ENCODE measurements at places on chromosomes 2 and 18.

GRCh38 chr18:27787547-27787946, 389.4 kb downstream of the CDH2 start:
- peak; percentile 19 for DNase-seq

DNA sequence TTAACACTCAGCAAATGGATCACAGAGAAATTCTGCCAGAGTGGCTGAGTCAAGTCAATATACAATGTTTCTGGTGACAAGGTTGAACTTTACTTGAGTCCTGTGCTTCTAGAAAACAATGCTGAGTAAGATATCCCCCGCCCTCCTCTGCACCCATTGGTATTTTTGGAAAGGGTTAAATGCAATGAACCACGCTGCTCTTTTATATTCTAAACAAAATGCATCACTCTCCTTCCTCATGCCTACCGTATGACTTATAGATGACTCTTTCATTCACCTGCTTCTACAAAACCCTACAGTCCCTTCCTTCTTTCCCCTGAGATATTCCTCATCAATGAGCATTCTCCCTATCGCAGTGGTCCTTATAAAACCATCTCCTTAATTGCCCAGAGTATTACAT, 168.8 kb downstream of the TXNL1 start:
- no peak for DNase-seq

DNA sequence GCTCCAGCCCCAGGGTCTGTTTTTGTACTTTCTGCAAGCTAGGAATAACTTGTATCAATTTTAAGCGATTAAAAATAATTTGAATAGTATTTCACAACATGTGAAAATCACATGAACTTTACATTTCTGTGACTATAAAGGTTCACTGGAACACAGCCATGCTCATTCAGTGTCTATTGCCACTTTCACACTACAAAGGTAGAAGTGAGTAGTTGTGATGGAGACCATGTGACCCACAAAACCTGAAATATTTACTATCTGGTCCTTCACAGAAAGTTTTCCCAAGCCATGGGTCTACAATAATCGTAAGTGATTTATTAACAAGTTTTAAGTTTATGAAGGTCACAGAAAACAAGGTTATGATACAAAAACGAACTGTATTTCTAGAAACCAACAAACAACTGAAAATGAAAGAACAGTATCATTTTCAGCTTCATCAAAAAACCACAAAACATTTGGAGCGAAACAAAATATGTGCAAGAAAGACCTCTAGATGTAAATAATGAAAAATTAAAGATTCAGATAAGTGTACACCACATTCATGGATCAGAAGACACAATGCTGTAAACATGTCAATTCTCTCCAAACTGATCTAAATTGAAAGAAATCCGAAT, 68.9 kb upstream of the DNER start:
- DNase-seq = no peak

DNA sequence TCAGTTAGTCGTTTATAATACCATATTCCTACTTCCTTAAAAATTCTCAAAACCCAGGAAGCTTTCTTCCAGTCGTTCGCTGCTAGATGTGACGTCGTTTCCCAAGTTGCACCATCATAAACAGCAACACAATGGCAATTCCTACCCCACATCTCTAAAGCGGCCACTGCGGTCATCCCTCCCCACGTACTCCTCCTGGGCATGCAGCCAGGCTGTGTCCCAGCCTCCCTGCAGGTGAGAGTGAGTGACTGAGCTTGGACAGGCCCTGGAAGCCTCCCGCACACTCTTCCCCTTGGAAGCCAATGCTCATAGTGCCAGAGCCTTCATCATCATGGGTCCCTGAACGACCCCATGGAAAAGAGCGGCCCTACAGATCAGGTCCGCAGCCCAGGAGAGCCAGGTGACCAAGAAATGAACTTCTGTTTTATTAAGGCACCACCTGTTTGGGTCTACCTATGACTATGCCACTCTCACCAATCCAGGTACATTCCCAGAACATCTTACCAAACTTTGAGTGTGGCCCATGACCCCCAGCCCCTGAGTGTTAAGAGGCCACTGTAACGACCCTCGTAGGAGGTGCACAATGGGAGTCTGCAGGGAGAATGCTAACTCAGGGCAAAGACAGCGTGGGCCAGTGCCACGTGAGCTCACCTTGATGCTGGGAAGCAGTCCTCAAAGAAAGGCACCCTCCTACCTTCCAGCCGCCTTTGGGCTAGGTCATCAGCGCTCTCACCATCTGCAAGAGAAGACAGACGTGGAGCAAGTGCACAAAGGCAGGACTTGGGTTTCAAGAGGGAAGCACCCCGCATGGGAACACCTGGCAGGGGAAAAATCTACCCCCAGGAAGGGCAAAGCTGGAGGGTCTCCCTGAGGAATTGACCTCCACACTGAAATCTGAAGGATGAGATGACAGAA, 74.7 kb upstream of the RAB6C start:
- DNase-seq = no peak

- no peak for DNase-seq
Measured at GRCh38 chr2:107008843-107009242, 122.9 kb upstream of the ST6GAL2 start.

DNA sequence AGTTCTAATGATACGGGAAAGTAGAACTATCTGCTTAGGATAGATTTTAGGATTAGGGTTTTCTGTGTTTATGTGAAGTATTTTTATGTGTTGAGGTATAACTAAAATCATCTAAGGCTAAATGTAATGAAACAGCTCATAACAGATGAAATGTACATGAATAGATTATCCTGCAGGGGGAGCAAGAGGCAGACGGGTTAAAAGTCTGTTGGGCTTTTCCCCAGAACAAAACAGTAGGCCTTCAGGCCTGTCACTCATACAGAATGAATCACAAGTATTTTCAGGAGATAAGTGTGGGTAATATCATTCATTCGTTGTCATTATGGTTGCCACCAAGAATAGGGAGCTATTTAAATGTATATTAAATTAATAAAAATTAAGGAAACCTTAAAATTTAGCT, 107.9 kb upstream of the IL1R2 start:
- DNase-seq = no peak

GRCh38 chr2:65661980-65662653, 229.7 kb upstream of the SPRED2 start:
- no peak for DNase-seq

DNA sequence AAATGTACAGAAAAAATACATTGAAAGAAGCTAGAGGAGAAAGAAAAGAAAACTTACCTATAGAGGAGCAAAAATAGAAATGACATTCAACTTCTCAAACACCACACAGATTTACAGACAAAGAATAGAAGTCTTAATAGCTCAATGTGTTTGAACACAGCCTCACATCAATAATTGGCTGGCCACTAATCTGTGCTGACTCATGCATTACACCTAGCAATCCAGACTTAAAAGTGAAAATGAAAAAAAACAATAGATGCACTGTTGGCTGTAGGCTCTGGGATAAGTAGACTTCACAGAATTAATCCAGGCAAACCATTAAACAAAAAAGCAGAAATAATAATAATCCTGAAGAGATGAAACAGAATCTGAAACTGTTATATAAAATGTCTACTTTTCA, 961.3 kb upstream of the CELF4 start:
- no peak for DNase-seq

DNA sequence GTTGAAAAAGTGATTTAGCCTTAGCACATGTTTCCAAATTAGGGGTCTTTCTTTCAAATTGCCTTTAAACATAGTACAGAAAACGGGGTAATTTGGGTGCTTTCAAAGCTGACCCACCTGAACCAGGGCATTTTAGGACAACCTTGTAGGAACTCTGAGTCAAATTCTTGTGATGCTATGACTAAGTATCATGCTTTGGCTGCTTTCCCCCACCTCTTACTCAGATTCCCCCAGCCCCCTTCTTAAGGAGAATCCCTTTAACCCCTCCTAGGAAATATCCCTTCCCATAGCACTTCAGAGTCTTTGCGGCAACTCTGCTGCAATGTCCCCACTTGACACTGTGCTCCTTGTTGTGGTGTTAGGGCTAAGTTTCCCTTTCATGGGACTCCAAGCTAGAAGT, 18.6 kb upstream of the KLF7 start:
- no peak for DNase-seq

- no peak for DNase-seq
Measured at GRCh38 chr2:121475811-121476571, 54.7 kb upstream of the RNU4ATAC start.

- peak; percentile 91 for DNase-seq
Measured at GRCh38 chr2:235026649-235027557, 75.1 kb downstream of the SH3BP4 start.

GRCh38 chr2:174246944-174247381, 1.4 kb downstream of the OLA1 start:
- DNase-seq = no peak

DNA sequence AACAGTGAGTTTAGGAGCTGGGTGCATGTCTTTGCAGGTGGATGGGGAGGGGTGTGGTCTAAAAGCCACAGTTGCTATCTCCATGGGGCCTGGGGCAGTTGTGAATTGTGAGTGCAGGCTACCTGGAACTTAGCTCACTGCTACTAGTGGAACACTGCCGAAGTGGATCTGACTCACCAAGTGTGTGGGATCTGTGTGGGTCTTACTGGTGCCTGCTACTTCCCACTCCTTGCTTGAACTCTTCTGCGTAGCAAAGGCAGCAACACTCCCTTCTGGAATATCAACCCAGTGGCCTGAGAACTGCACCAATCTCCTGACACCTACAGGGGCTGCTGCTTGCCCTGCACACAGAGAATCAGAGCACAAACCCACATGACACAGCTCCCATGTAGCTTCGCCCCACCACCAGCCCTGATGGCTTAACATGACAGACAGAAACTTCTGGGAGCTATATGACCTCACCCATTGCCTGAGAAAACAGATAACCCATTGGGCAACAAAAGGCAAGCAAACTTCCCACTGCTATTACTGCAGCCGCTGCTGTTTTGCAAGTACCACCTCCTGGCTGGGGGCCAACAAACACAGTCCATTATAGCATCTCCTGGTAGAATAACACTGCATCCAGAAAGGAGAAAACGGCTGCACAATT, 455.1 kb upstream of the DDX18 start:
- no peak for DNase-seq

DNA sequence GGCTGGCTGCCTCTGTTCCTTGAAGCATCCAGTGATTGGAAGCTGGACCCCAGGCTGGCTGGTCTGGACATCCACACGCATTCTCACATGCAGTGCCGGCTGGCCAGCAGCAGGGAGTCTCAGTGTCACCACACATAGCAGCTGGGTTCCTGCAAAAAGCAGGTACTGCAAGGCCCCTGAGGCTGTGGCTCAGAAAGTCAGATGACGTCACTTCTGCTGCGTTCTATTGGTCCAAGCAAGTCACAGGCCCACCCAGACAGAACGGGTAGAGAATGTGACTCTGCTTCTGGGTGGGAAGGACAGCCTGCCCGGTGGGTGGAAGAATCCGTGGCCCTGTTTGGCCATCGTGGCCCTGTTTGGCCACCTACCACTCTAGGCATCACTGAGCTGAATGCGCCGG, 51.3 kb upstream of the SPP2 start:
- no peak for DNase-seq

DNA sequence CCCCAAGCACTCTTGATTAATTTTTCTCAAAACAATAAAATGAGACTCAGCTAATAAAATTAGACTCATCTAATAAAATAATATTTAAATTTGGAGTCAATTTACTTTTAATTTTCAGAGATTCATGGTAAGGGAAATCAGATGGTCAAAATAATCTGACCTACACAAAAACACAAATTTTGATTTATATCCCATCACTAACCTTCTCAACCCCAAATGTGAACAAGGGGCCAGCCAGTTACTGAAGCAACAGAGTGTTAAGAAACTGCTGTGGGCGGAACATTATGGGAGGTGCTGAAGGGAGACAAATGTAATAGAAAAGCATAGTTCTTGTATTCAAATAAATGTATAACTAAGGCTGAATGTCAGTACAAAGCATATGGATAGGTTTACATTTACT, 28.5 kb upstream of the PPP3R1 start:
- DNase-seq = no peak

Data from NCI-H446 treated with DMSO at 0.1 percent for 48 hours (cell line).